ENCODE measurements at places on chromosomes 5 and 9.

- DNase-seq, result peak; percentile 5
Measured at GRCh38 chr5:168047043-168047668, 244.3 kb upstream of the WWC1 start.

DNA sequence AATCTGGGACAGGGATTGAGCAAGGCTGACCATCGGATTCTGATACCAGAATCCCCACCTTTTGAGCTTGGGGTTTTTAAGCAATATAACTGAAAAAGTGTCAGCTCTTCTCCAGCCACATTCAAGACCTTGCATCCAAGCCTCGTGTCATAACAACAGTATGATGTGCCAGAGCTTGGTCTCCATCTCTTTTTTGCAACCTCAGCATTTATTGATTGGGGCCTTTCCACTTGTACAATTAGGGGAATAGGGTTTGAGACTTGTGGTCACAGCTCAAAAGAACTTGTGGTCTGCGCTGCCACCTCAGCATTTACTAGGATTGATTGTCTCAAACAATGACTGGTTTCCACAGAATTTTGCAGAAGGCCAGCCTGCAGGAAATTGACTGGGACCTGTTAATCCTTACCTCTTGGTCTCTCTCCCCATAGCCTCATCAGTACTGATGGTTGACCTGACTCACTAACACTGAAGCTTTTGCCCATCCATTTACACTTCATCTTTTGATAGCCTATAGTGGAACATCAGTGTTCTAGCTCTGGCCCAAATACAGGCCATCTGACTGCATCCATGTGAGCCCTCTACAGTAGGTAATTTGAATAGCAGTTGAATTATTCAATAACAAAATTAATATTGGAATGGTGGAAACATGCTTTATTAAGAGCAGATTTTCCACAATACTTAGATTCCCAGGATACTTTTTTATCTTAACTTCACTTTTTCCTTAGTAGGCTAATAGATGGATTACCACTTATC, 381.6 kb upstream of the PRR16 start:
- DNase-seq, result no peak

DNA sequence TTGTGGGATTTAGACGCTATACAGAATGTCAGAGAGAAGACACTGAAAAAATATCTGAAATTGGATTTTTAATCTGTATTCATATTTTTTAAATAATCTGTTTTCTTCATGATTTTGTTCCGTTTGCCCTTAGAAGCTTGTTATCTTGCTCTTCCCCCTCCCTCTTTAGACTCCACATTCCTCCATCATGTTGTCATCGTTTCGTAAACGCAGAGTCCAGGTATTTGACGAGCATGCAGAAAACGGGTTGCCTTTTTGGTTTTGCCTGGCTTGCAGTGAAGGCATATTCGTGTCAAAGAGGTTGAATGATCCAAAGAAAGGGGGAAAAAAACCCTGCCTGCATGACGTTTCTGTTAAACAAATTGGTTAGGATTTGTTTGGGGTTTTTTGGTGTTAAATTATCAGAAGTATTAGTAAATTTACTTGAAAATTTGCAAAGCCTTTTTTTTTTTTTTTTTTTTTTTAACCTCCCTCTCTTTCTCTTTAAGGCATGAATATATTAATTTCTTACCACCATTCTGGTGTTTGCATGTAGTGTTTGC, 2.9 kb downstream of the SPTAN1 start:
- no peak for DNase-seq

GRCh38 chr5:178793151-178793550, 62.7 kb upstream of the ZNF354A start:
- no peak for DNase-seq

DNA sequence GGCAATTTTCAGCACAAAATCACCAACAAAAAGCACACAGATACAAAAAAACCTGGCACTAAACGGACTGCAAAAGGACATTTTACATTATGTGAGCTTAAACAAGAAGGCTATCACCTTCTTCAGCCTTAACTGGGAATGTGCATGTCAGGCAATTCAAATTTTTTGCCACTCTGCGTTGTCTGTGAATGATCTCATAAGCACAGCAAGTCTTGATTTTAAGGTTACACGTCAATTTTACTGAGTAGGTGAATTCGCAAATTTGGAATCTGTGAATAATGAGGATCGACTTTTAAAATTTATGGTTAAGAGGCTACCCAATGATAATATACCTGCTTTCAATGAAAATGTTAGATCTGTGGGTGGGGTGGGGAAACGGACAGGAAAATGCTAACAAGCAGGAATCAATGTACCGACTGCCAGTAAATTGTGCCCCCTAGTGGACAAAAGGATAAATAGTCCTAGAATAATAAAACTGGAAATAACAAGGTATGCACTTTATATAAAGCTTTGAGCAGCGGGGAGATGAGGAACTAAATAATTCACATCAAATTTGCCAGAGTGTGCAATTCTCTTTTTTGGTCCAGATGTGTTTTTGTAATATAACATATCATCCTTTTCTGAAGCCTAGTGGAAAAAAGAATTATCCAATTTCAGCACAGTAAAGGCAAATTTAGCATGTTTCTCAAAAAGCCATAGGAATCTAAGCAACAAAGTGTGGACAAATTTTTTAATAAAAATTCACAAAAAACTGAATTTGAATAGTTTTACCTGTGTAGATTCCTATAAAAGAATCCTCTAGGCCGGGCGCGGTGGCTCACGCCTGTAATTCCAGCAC, 20.5 kb downstream of the EQTN start:
- no peak for DNase-seq

- DNase-seq, result no peak
Measured at GRCh38 chr5:108361771-108362170, 20.1 kb downstream of the FBXL17 start.

DNA sequence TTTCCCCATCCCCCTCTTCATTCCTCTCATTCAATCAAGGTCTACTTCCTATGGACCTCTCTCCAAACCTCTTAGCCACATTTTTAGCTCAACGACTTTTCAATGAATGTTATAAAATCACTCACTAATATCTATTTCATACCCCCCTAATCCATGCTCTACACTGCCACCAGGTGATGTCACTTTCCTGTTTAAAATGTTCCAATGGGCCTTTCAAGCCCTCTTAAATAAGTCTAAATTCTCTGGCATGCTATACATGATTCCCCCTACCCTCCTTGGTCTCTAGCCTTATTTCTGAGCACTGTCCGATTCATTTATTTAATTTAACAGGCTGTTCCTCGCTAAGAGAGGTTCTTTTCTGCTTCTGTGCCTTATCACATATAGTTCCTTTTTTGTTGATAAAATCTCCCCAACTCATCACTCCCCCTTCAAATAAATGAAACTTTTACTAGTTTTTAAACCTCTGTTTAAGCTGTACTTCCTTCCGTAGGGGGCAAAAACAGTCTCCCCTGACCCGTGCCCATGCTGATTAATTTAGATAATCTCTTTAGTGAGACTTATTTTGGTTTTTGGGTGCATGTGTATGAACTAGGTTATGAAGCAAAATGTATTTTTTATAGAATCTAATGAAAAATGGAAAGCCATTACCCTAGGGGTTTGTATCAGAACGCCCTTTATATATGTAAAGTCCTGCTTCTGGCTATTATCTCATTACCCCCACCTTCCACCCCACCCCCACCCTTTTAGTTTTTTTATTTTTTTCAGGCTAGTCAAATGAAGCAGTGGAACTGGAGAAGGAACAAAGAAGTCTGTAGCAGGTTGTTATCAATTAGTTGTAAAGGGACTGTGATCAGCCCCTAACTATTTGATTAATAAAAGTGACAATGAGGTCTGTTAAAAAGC, 9.0 kb downstream of the ABHD17B start:
- no peak for DNase-seq

Data from non-pigmented ciliary epithelial cell (primary cell).